ENCODE measurements at places on chromosomes 6 and 20.

GRCh38 chr6:40529919-40530318, 57.2 kb downstream of the LRFN2 start:
- no peak for DNase-seq

DNA sequence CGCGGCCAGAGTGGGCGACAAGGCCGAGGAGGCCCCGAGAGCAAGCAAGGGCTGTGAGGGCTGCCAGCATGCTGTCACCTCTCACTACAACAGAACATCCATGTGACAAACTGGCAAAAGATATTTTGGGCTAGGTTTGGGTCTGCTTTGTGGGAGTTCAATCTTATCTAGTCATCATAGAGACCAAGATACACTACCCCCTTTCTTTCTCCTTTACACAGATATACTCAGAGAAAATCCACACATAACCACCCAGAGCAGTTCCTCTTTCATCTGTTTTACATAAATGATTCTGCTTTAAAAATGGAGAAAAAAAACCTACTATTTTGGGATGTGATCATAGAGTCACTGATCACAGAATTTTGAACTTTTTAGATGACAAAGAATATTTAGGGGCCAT, 16.8 kb downstream of the SOX4 start:
- no peak for DNase-seq

GRCh38 chr20:859751-860231, 26.3 kb downstream of the FAM110A start:
- DNase-seq = no peak

- no peak for DNase-seq
Observed at GRCh38 chr6:4342407-4343137, 207.2 kb upstream of the ECI2 start.

DNA sequence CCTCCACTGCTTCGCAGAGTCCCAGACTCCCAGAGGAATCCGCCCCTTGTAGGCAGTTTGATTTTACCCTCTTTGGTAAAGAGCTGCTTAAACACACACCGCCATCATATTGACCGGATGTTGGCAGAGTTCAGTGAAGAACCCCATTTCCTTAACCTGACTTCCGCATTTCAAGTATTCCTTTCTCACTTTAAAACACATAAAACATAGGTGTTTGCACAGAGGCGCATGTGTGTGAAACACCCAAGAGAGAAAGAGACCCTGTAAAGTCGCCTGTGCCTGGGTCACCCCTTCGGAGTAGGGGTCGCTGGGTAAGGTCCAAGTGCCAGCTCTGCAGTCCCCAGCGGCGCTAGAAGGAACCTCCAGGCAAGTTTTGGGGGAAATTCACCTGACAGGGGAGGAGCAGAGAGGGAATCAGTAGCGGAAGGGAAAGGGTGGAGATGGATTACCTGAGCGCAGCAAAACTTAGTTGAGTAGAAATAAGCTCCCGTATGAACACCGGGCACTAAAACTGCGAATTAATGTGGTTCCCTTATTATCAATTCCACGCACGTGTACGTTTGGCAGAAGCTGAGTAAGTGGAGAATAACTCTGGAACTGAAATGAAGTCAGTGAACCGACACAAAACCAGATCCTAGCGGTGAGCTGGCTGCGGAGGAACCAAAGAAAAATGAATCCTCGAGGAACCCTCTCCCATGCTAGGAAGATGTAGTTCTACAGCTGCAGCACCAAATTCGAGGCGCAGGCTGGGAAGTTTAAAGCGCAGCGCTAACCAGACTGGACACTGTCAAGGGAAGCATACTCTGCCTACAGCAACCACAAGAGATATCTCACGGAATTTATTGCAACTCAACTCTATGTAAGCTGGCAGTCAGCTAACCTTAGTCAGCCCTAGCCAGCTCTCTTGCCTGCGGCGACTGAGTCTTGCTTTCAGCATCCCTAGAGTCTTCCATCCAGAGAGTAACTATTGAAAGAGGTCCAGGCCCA, 3.5 kb upstream of the HTR1B start:
- DNase-seq = no peak

- peak; percentile 69 for DNase-seq
Observed at GRCh38 chr6:70166088-70166958, 136.6 kb downstream of the COL9A1 start.

All from NCI-H2081 (cell line).